ENCODE measurements at places on chromosomes 12 and 14. TPM values are rescaled to one million over a fixed set of nuclear protein-coding genes. Genes with fewer than 3 reads are reported as not detected.

Gene C12orf60
- total RNA-seq: 0.33 TPM

DNA sequence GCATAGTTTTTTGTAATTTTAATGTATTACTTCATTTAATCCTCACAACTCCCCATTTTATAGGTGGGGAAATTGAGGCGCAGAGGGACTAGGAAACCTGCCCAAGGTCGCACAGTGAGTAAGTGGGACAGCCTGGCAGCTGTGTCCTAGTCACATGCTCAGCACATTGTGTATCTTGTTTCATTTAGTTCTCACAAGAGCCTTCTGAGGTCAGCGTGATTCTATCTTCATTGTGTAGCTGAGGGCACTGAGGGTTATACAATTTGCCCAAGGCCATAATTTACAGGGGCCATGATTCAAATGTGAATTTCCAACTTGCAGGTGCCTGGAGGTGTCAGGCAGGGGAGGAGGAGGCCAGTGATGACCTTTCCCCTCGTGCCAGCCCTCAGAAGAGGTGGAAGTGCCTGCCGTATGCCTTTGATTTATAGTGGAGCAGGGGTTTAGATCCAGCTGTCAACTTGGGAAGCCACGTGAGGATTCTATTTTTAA, 30.3 kb upstream of the SMOC1 start:
- no peaks in the 10 kb centered on the region for H3K36me3 ChIP-seq
- no peaks in the 10 kb centered on the region for H3K4me1 ChIP-seq
- H3K27ac ChIP-seq: no peak overlapping the region
- no peak overlapping the region for H3K4me3 ChIP-seq
- no peaks in the 10 kb centered on the region for H3K27me3 ChIP-seq

- no peak overlapping the region for H3K4me3 ChIP-seq
- H3K27ac ChIP-seq: no peak overlapping the region
- no peaks in the 10 kb centered on the region for H3K27me3 ChIP-seq
- no peak for DNase-seq
- H3K4me1 ChIP-seq: no peaks in the 10 kb centered on the region
Measured at GRCh38 chr12:21992823-21993222, 51.6 kb upstream of the ABCC9 start.

Gene RD3L
- total RNA-seq: not detected

Gene UNG
- total RNA-seq: 9.4 TPM

DNA sequence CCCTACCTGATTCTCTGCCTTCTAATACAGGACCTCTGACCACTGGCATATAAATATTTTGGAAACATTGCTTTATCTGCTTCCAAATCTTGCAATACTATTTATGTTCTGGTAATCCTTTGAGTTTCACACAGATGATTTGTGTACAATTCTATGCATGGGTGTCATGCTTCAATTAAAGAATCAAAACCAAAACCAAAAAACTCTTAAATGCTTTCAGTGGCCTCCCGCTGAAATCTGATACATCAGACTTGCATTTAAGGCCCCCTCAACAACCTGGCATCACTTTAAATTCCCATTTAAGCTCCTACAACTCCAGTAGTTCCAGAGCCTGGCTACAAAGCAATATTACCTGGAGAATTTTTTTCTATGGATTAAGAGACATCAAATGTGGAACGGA, 221.7 kb upstream of the NAV3 start:
- H3K27me3 ChIP-seq: no peaks in the 10 kb centered on the region
- H3K36me3 ChIP-seq: no peaks in the 10 kb centered on the region
- H3K4me1 ChIP-seq: no peaks in the 10 kb centered on the region
- no peak overlapping the region for H3K4me3 ChIP-seq
- DNase-seq: no peak
- H3K27ac ChIP-seq: no peak overlapping the region

DNA sequence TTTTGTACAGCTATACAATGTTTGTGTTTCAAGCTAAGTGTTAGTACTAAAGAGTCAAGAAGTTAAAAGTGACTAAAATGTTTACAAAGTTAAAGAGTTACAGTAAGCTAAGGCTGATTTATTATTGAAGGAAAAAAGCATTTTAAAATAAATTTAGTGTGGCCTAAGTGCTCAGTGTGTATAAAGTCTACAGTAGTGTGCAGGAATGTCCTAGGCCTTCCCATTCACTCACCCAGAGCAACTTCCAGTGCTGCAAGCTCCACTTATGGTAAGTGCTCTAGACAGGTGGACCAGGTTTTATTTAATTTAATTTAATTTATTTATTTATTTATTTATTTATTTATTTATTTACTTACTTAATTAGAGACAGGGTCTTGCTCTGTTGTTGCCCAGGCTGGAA, 19.6 kb downstream of the DLK1 start:
- DNase-seq: peak; percentile 18
- no peaks in the 10 kb centered on the region for H3K36me3 ChIP-seq
- no peaks in the 10 kb centered on the region for H3K4me1 ChIP-seq
- H3K4me3 ChIP-seq: no peak overlapping the region

Gene TCL1B
- not detected for total RNA-seq

Gene DTX1
- 1.7 TPM for total RNA-seq

Gene KERA
- total RNA-seq: not detected

Gene SIX4
- total RNA-seq: 2.1 TPM

Gene CYP46A1
- 12.6 TPM for total RNA-seq

DNA sequence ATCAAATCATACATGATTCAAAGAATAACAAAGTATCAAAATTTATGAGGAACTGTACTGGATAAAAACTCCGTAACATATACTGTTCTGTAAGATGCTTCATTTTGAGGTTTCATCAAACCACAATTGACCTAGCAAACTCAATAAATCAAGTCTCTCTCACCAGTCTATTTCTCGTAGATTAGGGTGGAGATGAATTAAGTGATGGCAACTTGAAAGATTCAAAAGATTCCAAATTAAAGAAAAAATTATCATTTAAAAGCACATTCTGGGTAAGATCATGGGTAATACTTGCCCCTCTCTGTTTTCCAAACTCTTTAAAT, 74.4 kb downstream of the PAPLN start:
- H3K4me1 ChIP-seq: peaks cover 15% of the 10 kb centered on the region
- no peak for DNase-seq
- no peaks in the 10 kb centered on the region for H3K36me3 ChIP-seq
- no peak overlapping the region for H3K27ac ChIP-seq
- no peak overlapping the region for H3K4me3 ChIP-seq

Gene TSHR
- total RNA-seq: not detected

DNA sequence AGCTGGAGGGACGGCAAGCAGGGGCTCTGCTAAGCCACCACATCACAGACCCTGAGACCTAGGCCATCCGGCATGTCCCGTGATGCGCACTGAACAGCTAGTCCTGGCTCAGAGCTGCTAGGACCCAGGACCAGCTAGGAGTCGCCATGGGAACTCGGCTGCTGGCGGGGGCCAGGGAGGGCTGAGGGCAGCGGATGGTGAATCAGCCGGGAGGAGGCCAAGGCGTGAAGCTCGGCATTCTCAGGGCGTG, 5.1 kb downstream of the AHNAK2 start:
- no peaks in the 10 kb centered on the region for H3K36me3 ChIP-seq
- H3K4me1 ChIP-seq: peaks cover 85% of the 10 kb centered on the region
- H3K27ac ChIP-seq: peak overlapping the region; percentile 86

GRCh38 chr12:40336573-40337199, 111.9 kb downstream of the LRRK2 start:
- H3K4me3 ChIP-seq: no peak overlapping the region
- H3K27ac ChIP-seq: no peak overlapping the region
- DNase-seq: no peak
- peaks cover 47% of the 10 kb centered on the region for H3K36me3 ChIP-seq
- H3K27me3 ChIP-seq: no peaks in the 10 kb centered on the region

Gene CLEC14A
- total RNA-seq: 36.3 TPM

Measured in upper lobe of left lung (tissue), 6 donors.